Fibroblast of villous mesenchyme (primary cell): ENCODE measurements at places on chromosomes 5 and 9.

- DNase-seq, result peak; percentile 67
These were observed 12.6 kb upstream of the LPCAT1 start for GRCh38 chr5:1536322-1536845.

- DNase-seq, result no peak
These were observed 15.4 kb downstream of the SLC25A46 start for GRCh38 chr5:110754181-110754580.

DNA sequence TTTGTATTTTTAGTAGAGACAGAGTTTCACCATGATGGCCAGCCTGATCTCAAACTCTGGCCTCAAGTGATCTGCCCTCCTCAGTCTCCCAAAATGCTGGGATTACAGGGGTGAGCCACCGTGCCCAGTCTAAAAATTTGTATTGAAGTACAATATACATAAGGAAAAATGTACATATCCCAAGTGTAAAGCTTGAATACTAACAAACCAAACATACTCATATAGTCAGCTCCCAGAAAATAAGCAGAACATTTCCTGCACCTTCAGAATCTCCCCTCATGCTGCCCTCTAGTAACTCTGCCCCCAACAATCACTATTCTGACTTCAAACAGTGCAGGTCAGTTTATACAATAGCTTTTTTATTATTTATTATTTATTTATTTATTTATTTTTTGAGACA is 1.6 kb upstream of the NOL6 start:
- DNase-seq, result no peak

GRCh38 chr5:59079622-59080620 is 497.0 kb downstream of the RAB3C start:
- peak; percentile 99 for DNase-seq

GRCh38 chr9:100428871-100429654 is 2.1 kb downstream of the MSANTD3 start:
- DNase-seq, result peak; percentile 99

DNA sequence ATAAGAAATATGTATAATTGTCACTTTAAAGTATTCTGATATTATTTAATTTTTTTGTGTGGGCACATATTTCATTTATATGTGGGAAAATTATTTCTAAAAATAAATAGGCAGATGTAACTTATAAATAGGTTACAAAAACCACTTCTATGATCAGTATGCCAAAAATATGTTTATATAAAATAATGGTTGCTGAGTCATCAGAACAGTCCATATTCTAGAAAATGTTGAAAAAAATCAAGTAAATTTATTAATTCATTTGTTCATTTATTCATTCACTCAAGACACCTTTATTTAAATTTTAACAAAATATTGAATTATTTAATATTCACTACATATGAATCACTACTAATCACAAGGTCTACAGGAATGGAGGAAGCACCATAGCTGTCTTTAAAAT is 1387.3 kb upstream of the C9orf72 start:
- DNase-seq, result no peak

GRCh38 chr5:79544131-79544530 is 30.2 kb upstream of the HOMER1 start:
- DNase-seq, result no peak

GRCh38 chr9:20353931-20354652 is 268.2 kb downstream of the MLLT3 start:
- peak; percentile 44 for DNase-seq

- no peak for DNase-seq
These were observed 281.1 kb downstream of the DOCK8 start for GRCh38 chr9:495739-496138.

DNA sequence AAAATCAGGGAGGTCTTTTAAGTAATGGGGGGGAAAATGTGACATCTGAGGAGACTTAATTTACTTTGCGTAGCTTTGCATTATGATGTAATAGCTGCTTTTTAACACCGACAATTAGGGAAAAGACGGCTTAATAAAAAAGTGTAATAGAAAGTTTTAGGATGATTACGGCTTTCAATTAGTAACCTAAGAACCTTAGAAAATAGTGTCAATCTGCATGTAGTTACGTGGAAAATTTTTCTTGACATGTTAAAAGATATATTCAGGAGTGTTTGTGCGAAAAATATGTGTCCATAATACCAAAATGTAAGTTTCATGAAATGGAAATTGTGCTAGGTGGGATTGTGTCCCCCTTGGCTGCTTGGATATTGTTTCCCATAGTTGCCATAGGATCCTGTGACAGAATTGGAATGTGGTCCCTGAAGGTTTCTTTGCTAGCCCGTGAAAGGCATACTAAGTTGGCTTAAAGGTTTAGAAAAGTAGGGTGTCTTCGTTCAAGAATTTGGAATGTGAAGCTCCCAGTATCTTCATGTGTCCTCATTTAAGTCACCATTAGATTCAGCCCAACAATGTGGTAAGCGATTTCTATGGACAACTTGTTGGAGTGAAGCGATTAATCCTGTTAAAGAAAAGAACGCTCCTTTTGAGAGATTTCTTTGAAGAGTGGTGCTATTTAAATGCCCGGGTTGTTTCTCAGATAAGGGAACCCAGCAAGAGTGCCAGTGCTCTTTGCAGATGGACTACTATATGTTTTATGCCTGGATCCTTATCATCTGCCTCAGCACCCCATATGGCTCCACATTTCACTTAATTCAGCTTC is 2.0 kb downstream of the RGMB start:
- no peak for DNase-seq

DNA sequence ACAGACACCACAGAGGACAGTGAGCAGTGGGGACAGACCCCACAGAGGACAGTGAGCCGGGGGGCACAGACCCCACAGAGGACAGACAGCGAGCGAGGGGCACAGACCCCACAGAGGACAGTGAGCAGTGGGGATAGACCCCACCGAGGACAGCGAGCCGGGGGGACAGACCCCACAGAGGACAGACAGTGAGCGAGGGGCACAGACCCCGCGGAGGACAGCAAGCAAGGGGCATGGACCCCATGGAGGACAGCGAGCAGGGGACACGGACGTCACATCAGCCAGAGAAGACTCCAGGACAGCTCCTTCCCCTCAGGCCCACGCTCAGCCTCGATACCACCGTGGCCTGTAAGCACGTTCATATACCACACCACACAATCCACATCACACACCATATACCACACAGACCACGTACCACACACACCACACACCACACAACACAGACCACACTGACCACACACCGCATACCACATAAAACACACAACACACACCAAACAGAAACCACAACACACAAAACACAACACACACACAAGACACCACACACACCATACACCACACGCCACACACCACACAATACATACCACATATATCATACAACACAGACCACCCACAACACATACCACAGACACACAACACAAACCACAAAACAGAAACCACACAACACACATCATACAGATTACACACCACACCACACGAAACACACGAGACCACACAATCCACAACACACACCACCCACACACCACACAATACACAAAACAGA is 5.2 kb upstream of the ZDHHC11 start:
- no peak for DNase-seq

GRCh38 chr9:87250205-87250604 is 247.5 kb upstream of the DAPK1 start:
- no peak for DNase-seq

DNA sequence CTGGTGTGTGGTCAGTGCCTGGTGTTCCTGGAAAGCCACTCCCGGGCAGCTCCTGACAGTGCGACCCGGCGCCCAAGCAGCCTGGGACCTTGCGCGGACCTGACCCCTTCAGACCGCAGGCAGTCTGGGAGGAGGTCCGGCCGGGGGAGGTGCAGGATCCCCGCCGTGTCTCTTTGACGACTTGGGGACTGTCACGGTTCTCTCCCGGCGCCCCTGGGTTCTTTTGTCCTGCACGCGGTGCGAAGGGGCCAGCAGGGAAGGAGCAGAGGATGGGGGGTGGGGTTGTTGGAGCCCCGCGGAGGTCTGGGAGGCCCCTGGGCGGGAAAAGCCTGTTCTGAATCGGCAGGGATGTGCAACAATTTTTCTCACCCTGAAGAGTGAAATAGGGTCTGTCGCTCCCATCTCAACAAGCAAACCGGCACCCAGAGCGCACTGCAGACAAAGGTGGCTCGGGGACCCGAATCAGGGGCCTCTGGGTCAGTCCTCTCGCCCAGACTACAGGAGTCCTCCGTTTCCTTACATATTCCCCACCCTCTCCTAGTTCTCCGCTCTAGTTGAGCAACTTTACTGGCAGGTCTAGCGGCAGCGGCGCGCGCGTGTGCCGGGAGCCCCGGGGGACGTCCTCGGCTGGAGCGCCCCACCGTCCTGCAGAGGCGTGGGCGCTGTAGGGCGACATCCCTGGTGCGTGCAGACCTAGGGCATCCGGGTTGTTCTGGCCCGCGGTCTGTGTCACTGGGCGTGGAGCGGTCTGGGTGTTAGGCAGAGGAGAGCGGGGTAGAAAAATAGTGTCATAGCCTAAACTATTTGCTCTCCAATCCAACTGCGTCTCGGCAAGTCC is 1.2 kb downstream of the VCAN start:
- DNase-seq, result peak; percentile 36

GRCh38 chr9:61667559-61668121 is 477.8 kb downstream of the SPATA31A7 start:
- no peak for DNase-seq

- DNase-seq, result peak; percentile 94
These were observed 90.3 kb upstream of the ZNF366 start for GRCh38 chr5:72597456-72597948.

DNA sequence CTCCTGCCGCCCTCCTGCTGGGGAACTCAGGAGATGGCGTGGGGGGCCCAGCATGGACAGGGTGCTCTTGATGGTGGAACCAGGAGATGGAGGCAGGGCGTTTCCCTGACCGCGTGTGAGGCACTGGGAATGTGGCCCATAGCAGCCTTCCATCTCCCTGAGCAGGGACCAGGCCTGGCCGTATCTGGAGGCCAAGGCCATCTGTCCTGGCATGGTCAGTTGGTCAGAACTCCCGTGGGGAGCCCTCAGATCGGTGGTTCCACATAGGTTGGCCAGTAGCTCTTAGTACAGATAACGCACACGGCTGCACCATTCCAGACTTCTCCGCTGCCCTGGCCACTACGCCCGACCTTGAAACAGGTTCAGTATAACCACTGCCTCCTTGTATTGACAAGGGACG is 77.6 kb downstream of the KCNT1 start:
- DNase-seq, result no peak

DNA sequence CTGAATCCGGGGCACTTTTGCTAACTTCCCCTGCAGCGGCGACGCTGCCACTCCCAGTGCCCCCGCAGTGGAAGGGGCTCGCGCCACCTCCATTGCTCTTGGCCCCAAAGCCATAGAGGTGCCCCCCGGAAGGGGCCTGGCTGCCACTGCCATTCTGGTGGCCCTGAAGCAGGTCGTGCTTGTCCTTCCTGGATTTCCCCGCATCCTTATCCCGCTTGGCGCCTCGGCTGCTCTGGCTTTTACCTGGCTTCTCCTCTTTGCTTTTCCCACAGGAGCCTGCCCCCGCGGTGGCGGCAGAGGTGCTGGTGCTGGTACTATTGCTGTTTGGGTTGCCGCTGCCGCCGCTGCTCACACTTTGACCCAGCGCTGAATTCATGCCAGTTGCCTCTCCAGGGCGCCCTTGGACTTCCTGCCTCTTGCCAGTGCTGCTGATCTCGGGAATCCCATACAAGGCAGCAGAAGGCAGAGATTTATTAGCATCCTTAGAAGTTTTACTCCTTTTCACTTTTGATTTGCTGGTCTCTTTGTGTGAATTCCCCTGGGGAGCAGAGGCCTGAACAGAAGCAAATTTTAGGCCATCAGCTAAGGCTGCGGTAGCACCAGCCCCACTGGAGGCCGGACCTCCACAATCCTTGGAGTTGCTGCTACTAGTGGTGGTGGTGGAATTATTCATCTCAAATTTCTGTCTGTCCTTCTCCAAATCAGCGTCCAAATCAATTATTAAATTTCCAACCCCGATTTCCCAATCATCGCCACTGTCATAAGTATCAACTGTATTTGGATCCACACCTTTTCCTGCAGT is 2.1 kb downstream of the ZNF608 start:
- peak; percentile 33 for DNase-seq

DNA sequence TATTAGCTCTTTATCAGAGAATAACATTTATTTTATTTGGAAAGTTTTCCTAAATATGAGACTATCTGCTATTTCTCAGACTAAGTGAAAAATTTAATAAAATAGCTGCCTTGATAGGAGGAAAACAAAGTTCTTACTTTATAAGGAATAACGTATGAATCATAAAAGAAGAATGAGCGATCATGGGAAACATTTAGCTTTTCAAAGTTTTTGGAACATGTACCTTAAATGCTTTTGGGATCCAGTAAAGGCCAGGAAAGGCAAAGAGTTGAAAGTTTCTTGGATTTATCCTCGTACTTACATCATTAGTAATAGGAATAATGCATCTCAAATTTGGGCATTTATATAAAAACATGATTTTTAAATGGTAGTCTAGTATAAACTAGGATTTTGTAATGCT is 19.4 kb downstream of the OGN start:
- DNase-seq, result no peak

DNA sequence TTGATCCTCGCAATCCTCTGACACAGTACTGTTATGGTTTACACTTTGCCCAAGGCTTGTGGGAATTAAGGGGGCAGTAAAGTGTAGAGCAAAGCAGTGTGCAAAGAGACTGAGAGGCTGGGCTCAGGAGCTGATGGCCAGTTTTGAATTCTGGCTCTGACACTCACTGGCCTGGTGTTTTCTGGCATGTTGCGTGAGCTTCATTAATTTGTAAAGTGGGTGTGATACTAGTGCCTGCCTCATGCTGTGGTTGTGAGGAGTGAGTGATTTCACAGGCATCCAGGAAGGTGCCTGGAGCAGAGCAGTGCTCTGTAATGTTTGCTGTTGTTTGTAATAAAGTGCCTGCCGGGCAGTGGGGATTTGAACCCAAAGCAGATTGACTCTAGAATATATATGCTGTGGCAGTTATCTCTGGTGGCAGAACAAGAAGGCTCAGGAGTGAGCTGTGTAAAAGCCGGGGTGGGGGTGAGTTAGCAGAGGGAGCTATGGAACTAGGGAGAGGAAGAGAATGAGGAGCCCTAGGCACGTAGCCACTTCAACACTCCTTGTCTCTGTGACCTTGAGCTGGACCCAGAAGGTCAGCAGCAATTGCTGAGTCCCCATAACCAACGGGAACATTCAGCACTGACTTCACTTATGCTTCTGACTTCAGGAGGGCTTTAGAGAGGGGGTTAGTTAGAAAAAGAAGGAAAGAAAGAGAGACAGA is 108.5 kb downstream of the DOCK2 start:
- DNase-seq, result peak; percentile 34

- no peak for DNase-seq
These were observed 33.7 kb downstream of the OSTF1 start for GRCh38 chr9:75121914-75122558.

- DNase-seq, result no peak
These were observed 21.1 kb upstream of the EXOC3 start for GRCh38 chr5:421901-422300.

- no peak for DNase-seq
These were observed 354.1 kb upstream of the SLC30A5 start for GRCh38 chr5:68739752-68740151.

DNA sequence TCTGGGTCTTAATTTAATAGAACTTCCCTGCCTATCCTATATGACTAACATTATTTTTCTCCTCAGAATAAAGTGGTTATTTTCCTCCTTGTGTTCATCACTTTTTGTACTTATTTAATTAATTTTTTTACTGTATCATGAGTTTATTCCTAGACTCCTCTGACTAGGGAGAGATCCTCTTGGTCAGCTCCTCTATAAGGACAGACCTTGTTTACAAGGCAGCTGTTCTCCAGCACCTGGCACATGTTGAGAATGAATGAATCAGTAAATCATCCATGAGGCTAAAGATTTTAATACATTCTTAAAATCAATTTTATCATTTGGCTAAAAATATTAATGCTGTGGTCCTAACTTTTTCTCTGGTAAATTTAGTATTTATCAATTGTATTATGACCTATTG is 139.8 kb downstream of the NUDT12 start:
- DNase-seq, result no peak

GRCh38 chr5:2165203-2165602 is 282.5 kb upstream of the IRX4 start:
- DNase-seq, result no peak
